ENCODE measurements at places on chromosomes 11 and 22.

DNA sequence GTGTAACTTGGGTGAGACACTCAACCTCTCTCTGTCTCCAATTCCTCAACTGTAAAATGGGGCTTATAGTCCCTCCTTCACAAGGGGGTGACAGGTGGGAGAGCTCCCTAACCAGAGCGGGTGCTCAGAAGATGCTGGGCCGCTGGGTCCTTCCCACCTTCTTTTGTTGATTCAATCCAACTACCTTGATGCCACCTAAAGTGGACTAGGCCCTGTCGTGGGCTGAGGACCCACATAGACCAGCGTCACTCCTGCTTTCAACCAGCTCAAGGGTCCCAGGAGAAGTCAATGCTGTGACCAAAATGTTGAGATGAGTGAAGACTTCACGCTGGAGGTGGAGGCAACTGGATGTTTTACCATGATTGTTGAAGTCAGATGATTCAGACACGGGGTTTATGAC is 72.7 kb upstream of the WNT11 start:
- no peak for DNase-seq

DNA sequence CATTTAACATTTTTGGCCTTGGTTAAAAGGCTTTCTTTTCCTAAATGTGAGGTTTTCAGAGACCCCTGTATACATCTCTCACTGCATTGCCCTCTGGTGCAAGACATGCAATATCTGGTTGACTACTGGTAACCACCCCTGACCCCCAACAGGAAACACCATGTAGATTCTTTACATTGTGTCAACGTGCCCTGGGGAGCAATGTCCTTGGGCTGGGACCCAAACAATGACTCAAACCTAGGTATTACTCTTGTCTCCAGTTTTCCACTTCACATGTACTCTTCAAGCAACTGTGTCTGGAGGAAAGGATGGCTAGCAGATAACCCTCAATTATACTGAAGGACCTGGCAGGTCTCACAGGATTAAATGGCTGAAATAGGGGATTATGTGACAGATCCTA is 1.1 kb upstream of the GPR83 start:
- DNase-seq, result no peak

GRCh38 chr11:64861227-64861975 is 16.9 kb upstream of the CDC42BPG start:
- no peak for DNase-seq

- no peak for DNase-seq
These were observed 123.0 kb downstream of the FAM181B start for GRCh38 chr11:82610671-82611070.

GRCh38 chr11:27409742-27410141 is 46.7 kb upstream of the CCDC34 start:
- no peak for DNase-seq
